ENCODE measurements at places on chromosomes 11 and 22. TPM values are rescaled to one million over a fixed set of nuclear protein-coding genes. Genes with fewer than 3 reads are reported as not detected.

DNA sequence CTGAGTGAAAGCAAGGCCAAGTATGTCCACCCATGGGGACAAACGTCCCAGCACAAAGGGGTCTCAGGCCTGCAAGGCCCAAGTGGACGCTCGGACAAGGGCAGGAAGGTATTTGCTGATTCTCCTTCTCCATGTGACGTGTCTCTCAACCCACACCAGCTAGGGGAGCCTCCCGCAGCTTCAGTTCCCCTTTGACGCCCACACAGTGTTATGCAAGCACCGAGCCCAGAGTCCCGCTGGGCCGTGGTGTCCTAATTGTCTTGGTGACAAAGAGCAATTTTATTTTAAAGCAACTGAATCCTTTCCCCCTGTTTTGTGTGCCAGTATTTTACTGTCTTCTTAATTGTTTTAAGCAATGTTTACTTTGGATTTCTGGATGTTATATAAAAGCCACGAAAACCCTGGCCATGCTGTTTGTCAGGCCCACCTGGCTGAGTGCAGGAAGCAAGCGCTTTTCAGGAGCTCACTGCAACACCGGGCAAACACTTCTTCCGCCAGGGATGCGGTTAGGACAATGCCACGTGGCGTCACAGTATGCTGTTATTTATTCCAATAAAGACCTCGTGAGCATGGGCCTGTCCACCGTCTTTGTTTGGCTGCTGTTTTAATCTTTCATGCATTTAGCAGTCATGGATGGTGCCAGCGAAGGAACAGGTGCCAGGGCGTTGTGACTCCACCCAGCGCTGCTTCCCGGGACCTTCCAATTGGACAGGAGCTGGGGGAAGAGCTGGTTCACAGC, 8.2 kb upstream of the PARVG start:
- no peak for DNase-seq

DNA sequence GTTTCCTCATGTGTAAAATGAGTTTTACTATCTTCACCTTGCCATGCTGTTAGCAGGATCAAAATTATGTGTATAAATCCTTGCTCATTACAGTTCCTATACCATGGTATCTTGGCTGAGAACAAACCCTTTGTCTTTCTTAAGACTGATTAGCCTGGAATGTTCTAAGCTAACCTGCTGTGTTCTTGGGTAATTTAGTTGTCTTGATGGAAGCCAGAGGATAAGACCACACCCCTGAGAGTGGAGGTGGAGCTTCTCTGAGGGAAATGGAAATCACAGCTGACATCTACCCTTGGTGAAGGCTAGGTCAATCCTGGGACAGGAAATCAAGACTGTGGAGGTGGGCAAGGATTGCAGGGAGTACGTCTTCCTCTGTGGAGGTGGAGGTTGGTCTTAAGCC, 206.1 kb upstream of the ARHGAP20 start:
- no peak for DNase-seq

Gene DCHS1
- 89.7 TPM for total RNA-seq

DNA sequence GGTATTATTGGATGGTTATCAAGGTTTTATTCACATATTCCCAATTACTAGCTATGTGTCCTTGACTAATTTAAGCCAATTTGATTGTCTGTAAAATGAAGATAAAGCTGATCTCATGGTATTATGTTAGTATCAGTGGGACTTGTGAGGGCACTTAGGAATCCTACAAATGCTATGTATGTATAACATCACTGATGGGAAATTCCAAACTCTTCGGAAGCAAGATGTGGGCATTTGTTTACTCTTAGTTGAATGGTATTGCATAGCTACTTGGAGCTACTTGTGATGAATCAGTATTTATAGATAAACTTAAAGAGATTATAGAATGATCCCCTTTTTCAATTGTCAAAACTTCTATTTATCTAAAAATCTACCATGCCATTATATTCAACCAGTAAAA, 239.9 kb downstream of the CNTN5 start:
- DNase-seq: no peak

DNA sequence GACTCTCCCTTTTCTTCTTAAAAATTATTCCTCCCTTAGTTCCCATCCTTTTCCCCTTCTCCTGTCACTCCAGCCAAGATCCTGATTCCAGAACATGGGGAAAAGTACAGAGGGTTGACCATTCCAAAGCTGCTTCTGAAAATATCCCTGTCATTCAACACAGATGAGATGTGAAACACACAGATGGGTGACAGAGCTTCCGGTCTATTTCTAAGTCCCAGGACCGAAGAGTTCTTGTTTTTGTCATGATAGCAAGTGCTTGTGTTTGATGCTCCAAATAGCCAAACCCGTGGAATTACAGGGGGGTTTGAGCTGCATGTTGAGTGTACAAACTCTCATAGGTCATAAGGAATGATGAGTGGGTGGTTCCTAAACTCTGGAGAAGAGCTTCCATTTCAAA, 57.9 kb downstream of the PARVA start:
- DNase-seq: no peak

Gene OR4A5
- total RNA-seq: not detected

GRCh38 chr11:105132716-105133511, 6.7 kb downstream of the CARD18 start:
- DNase-seq: no peak

DNA sequence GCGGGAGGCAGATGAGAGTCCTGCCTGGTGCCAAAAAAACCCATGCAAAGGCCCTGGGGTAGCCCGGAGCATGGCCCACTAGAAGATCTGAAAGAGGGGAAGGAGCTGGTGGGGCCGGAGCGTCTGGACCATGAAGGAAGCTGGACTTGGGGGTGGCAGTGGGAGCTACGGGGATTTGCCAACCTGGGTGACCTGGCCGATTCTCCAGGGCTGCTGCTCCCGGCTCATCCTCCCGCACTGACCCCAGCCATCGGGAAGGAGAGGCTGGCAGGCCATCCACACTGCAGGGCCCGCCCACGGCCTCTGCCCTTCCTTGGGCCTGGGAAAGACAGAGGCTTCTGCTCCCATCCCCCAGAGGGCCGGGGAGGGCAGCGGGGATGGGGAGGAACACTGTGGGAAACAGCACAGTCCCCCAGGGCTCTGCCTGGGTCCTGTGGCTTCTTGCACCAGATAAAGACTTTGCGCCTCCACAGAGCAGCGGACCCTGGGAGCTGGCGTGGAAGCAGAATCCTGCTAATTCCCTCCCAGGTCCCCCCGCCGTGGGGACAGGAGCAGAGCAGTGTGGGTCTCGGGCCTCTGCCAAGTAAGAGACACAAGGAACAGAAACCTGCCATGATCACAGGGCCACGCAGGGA, 87.1 kb upstream of the LINC01488 start:
- DNase-seq: no peak

Gene RFPL2
- total RNA-seq: not detected

DNA sequence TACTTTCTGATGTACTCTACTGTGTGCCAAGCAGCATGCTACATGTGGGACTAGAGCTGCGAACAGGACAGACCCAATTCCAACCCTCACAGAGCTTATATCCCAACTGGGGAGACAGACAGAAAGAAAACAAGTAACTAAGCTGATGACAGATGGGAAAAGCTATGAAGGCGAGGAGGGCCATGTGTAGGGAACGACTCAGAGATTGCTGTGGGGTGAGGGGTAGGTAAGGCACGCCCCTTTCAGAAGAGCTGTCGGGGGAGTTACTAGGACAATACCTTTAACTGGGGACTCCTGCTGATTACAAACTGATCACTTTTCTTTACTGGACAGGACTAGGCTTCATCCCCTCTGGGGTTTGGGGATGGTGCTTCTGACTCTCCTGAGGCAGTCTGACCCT, 48.9 kb downstream of the ST3GAL4 start:
- no peak for DNase-seq

DNA sequence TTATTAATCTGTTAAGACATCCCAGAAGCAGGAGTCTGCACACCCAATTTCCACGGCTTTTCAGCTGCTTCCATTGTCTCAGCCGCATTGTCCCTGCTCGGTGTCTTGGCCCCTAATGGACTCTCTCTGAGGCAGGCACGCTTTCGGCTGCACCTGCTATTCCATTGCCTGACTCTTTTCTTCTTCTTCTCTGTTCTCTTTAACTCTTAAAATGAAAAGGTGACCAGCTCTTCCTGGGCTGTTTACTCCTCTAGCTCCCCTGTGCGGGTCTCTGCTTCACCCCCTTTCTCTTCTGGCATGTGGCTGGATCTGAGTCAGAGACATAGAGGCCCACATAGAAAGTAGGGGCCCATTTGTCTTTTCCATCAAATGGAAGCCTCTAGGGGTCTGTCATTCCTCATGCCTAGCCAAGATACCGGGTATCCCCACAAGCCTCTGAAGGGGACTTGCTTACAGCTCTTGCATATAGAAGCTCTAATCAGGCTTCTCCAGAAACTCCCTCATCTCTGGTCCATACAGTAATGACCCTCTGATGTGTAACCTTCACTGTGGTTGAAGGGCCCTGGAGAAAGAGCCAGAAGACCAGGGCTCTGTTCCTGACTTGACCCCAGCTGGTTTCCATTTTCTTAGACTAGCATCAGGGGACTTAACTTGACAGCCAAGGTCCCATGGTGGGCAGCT, 243.9 kb downstream of the ST3GAL4 start:
- DNase-seq: no peak

- DNase-seq: no peak
These were observed 96.4 kb downstream of the PHF21B start for GRCh38 chr22:44913198-44913983.

Gene P2RX6
- not detected for total RNA-seq

DNA sequence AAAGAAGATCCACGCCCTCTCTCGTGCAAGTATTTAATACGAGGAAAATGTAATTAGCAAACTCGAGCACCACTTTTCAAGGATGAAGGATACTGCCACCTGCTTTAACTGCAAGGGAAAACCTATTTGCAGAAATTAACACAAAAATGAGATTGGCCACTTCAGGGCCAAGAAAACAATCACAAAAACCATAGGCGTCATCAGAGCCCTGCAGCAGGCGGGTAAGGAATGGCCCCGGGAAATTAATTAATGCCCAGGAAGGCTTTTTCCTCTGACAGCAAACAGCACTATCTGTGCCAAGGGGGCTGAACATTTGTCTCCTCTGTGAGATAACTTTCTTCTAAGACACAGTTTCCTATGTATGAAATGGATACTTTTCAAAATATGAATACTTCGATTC, 255.7 kb downstream of the CTTN start:
- no peak for DNase-seq

GRCh38 chr11:116649268-116649667, 123.5 kb downstream of the BUD13 start:
- DNase-seq: no peak

Gene PTS
- total RNA-seq: 20.6 TPM

Gene KCNA4
- total RNA-seq: not detected

- DNase-seq: no peak
These were observed 69.9 kb upstream of the BID start for GRCh38 chr22:17844150-17844549.

DNA sequence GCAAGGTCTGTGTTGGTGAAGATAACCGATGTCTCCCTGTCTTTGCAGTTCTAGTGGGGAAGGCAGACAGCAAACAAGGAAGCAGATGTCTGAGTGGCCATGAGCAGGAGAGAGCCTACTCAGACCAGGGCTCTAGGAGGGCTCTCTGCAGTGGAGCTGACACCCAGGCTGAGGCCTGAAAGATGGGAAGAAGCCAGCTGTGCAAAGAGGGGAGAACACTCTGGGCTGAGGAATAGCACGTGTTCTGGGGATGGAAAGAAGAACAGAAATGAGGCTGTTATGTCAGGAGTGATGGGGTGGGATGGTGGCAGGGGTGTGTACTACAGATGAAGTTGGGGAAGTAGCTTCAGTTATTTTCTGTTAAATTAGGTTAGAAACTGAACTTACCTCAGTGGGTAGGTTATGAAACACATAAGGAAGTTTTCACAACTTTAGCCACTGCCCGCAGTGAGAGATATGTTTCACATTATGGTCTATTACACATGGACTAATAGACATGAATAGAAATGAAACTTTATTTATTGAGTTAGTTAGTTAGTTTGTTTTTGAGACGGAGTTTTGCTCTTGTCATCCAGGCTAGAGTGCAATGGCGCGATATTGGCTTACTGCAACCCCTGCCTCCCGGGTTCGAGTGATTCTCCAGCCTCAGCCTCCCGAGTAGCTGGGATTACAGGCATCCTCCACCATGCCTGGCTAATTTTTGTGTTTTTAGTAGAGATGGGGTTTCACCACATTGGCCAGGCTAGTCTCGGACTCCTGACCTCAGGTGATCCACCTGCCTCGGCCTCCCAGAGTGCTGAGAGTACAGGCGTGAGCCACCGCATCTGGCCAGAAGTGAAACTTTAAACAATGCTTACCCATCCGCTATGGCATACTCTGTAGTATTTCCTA, 7.8 kb downstream of the DCPS start:
- no peak for DNase-seq

- no peak for DNase-seq
These were observed 1.0 kb downstream of the POLA2 start for GRCh38 chr11:65262776-65263175.

Gene KCNJ11
- total RNA-seq: 1.0 TPM

Gene ISX
- not detected for total RNA-seq

GRCh38 chr11:66050581-66051231, 1.5 kb upstream of the SF3B2 start:
- no peak for DNase-seq

DNA sequence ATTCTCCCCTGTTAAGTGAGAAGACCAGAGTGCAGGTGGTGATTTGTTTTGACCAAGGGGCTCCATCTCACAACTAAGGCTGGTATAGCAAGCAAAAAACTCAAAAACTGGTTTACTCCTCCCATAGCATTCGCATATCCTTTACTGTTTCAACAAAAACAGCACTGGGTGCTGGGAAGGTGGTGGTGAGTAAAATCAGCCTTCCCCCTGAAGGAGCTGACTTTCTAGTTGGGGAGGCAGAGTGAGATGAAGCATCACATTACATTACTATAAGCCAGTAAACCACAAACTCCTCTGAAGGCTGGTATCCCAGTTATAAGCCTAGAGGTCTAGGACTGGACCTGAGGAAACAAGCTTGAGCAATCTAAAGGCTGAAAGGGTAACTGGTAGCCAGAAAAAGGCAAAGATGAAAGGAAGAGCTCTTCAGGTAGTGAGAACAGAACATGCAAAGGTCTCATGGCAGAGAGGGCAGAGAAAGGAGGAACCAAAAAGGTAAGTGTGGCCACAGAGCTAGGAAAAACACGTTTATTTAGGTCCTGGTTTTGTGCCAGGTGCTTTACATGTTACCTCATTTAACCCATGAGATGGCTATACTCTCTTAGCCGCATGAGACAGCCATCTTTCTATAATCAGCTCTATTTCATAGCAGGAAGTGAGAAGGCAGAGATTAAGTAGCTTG, 22.3 kb downstream of the TMEM123 start:
- no peak for DNase-seq

Gene THY1
- 16.1 TPM for total RNA-seq

- no peak for DNase-seq
These were observed at the start of gene FGF19 for GRCh38 chr11:69703768-69704507. FGF19 (minus strand) TSS chr11:69704022; CDS start chr11:69703876, 146 bp downstream.

DNA sequence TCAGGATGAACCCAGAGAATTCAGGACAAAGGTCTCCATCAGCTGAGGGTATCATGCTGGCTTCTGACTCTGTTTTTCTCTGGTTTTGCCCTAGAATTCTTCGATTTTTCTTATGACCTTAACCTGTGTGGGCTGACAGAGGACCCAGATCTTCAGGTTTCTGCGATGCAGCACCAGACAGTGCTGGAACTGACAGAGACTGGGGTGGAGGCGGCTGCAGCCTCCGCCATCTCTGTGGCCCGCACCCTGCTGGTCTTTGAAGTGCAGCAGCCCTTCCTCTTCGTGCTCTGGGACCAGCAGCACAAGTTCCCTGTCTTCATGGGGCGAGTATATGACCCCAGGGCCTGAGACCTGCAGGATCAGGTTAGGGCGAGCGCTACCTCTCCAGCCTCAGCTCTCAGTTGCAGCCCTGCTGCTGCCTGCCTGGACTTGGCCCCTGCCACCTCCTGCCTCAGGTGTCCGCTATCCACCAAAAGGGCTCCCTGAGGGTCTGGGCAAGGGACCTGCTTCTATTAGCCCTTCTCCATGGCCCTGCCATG, 16.8 kb downstream of the SERPING1 start:
- DNase-seq: no peak

Gene GGTLC3
- not detected for total RNA-seq

Data from glomerular endothelial cell (primary cell).